ENCODE measurements at places on chromosomes 7 and 10.
A peak's percentile ranks its signal among the peaks of the same experiment; 100 is the strongest.

- DNase-seq, result no peak
Observed at GRCh38 chr7:25282194-25282593, 53.9 kb upstream of the NPVF start.

- peak; percentile 21 for DNase-seq
Observed at GRCh38 chr7:33677556-33677955, 227.8 kb upstream of the BMPER start.

DNA sequence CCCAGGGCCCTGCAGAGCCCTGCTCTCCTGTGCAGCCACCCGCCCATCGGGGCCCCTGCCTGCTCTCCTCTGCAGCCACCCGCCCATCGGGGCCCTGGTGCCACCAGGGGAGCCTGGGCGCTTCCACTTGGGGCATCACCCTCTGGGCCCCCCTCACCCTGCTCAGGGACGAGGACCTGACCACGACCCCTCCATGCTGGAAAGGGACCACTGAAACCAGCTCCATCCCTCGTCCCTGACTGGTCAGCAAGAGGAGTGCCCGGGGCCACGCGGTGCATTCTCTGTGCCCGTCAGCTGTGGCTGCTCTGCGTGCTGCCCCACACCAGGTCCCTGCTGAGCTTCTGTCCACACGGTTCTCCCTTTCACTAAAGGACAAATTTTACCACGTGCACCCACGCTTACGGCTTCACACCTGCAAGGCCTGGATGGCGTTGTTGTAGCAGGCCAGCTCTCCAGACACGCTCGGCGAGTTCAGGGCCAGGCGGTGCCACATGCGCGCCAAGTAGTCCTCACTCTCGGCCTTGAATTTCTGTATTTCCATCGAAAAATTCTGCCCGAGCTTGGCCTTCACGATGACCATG is 57.6 kb downstream of the CFAP46 start:
- no peak for DNase-seq

DNA sequence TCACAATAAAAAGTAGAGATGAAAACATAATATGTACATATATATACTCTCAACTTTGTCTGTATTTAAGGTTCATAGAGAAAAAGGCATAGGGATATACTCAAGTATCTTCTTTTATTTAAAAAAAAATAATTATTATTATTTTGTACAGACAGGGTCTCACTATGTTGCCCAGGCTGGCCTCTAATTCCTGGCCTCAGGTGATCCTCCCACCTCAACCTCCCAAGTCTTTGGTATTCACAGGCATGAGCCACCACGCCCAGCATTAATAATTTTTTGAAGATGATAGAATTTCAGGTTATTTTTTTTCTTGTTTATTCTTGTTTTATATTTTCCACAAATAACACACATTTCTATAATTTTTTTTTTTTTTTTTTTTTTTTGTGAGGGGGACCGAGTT is 113.8 kb downstream of the PLXNA4 start:
- no peak for DNase-seq

GRCh38 chr10:79342811-79343561 is 4.3 kb upstream of the PPIF start:
- no peak for DNase-seq

- DNase-seq, result peak; percentile 21
Observed at GRCh38 chr7:111960984-111961383, 245.2 kb downstream of the DOCK4 start.

DNA sequence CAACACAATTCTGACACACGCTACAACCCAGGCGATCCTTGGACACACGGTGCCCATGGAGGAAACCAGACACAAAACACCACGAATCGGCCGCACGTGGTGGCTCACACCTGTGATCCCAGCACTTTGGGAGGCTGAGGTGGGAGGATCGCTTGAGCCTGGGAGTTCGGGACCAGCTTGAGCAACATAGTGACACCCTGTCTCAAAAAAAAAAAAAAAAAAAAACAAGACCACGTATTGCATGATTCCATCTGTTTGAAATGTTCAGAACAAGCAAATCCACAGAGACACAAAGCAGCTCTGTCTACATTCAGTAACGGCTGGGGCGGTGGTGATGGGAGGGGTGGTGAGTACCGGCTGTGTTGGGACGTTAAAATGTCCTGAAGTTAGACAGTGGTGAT is 25.2 kb downstream of the ADAP1 start:
- no peak for DNase-seq

DNA sequence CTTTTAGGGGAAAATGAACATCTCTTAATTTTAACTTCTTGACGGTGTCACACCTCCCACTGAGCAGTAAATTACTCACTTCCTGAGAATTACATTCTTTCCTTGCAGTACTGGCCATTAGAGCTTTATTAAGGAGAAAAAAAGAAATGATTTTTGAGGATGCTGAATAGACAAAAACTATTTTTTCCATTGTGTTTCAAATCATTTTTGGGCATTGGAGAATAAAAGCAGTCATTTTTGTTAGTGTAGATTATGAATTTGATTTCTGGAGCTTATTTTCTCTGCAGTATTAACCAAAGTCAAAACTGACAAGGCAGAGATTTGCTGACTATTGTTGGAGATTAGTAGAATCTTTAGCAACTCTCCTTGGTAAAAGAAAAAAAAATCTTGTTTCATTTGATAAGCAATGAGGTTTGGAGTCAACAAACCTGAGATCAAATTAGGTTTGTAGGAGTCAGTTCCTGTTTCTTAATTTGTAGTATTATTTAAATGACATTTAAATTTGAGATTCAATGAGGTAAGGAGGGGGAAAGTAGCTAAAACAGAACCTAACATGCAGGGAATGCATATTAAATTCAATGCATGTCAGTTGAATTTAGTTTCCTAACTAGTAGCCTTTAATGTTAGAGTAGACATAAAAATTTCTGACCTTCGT is 70.6 kb downstream of the AP3M1 start:
- DNase-seq, result no peak

DNA sequence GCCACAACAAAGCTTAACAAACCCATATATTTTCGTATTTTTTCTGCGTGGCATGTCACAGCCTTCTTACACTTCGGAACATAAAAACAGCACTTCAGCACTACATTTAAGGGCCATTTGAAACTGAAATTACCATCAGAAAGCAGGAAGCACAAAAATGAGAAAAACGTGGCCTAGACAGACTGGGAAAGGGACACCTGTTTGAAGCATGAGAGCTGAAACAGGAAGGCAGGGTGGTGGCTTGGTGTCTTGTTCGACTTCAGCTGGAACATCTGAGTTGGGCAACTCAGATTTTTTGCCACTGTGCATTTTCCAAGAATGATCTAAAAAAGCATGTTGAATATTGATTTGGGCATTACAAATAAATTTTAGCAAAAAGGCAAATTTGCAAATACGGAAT is 243.2 kb downstream of the ELMO1 start:
- no peak for DNase-seq

- no peak for DNase-seq
Observed at GRCh38 chr10:54284526-54285193, 516.4 kb downstream of the PCDH15 start.

DNA sequence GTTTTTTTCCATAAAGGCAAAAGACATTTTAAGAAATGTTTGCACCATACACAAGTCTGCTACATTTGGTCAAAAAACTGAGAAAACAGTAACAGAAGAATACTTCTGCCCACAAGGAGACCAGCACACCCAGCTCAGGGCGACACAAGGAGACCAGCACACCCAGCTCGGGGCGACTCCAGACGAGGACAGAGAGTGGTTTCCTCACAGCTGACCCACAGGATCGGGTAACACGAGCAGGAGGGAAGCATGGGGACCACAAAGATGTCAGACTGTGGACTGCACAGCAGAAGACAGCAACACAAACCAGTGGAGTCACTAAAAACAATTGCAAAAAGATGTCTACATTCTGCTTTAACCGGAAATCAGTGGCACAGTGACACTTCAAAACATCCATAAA is 237.6 kb downstream of the DIP2C start:
- no peak for DNase-seq

DNA sequence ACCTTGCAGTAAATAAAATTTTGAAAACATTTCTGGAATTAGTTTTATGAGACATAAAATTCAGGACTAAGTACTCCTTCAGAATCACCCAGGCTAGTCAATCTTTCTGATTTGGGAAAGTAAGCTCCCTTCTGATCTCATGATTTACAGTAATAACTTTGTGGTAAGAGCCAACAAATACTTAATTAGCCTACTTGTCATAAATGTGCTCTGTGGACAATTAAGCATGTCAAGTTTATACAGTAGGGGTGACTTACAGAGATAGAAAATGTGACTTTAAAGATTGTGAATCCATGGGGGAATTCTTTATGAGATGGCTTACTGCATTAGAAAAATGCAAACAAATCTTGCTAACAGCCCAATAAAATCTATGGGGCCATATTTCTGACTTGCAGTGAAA is 616.9 kb upstream of the GHITM start:
- no peak for DNase-seq

DNA sequence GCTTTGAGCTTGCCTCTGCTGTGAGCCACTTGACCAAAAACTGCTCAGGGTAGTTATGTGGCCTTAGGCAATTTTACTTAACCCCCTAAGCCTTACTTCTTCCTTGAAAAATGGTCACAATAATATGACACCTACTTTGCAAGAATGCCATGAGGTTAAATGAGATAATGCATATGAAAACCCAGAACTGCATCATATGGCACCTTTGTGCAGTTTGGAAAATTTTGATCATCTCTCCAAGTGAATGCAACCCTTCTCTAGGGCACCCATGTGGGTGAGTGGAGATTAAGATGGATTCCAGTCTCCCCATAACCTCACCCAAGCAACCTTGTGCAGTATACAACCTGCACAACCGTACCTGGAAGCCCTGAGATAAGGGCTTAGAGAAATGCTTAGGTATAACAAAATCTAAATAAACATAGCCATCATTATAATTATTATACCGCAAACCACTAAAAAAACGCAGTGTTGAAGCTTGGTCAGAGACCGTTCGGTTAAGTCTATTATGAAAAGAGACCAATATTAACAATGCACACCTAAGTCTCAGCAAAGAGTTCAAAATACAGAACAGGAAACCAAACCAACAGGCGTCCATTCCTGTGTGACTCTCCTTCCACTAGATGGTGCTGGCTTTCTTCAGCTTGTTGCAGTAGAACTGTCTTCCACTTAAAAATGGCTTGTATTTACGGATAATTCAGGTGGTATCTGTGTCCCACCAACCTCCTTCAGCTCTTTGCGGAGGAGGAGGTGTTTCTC is 21.0 kb upstream of the ASB15 start:
- DNase-seq, result peak; percentile 14

GRCh38 chr10:125087191-125087896 is 73.0 kb downstream of the CTBP2 start:
- DNase-seq, result no peak

DNA sequence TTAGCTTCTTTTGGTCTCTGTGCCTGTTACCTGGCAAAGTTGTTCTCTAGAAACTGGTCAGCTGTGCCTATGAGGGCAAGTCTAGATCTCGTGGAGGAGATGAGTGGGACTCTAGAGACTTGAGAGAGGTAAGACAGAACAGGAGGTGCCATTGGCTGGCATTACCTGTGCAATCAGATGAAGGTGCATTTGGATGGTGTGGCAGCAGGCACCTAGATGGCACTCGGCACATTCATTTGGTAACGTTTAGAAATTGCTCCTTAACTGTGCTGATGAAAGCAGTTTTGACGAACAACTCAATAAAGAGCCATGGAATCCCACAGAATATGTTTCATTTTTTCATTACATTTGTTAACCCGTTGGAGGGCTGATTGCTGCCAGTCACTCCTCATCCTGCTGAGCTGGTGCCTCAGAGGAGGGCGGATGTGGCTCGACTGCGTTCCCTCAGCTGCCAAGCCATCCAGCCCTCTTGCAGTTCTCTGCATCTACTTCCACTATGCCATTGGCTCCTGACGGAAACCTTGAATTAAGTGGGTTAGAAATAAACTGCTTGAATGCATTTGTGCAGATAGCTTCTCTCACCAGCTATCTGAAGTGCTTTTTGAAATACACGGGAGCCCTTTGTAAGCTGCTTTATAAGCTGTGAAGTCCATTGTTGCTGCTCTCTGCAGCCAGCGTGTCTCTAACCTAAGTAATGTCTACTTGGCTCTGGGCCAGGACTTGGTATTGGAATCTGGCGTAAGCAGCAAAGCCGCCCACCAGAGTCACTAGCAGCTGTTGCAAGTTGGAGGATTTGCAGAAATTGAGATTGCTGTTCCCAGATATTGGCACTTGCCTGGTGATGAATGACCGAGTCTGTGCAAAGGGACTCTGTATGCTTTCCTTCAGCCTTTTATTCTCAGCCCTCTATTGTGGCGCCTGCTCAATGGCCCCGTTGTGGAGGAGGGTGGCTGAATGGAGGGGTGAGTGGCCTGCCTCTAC is 87.4 kb downstream of the LRRC4 start:
- no peak for DNase-seq

DNA sequence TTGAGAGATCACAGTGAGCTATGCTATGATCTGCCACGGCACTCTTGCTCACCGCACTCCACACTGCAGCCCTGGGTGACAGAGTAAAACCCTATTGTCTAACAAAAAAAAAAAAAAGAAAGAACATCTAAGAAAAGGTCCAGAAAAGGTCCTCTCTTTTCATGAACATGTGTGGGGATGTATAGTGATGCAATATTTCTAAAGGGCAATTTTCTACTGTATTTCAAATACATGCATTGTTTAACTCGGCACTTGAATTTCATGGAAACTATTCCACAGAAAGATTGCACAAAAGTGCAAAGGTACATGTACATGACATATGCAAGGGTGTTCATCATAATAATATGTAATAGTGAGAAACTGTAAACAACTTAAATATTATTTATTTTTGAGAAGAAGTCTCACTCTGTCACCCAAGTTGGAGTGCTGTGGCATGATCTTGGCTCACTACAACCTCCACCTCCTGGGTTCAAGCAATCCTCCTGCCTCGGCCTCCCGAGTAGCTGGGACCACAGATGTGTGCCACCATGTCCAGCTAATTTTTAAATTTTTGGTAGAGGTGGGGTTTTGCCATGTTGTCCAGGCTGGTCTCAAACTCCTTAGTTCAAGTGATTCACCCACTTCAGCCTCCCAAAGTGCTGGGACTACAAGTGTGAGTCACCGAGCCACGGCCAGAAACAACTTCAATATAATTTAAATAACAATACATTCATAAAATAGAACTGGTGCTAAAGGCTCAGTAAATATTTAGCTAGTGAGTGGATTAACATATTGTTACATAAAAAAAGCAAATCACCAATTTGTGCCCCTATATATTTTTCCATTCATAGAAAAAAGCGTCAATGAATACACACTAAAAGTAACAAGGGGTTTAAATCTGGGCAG is 1.3 kb upstream of the PPRC1 start:
- no peak for DNase-seq

- peak; percentile 97 for DNase-seq
Observed at GRCh38 chr10:113179265-113179664, 229.2 kb downstream of the TCF7L2 start.
